Hepatocyte (in vitro differentiated cells): ENCODE measurements at places on chromosomes 7 and 10.

DNA sequence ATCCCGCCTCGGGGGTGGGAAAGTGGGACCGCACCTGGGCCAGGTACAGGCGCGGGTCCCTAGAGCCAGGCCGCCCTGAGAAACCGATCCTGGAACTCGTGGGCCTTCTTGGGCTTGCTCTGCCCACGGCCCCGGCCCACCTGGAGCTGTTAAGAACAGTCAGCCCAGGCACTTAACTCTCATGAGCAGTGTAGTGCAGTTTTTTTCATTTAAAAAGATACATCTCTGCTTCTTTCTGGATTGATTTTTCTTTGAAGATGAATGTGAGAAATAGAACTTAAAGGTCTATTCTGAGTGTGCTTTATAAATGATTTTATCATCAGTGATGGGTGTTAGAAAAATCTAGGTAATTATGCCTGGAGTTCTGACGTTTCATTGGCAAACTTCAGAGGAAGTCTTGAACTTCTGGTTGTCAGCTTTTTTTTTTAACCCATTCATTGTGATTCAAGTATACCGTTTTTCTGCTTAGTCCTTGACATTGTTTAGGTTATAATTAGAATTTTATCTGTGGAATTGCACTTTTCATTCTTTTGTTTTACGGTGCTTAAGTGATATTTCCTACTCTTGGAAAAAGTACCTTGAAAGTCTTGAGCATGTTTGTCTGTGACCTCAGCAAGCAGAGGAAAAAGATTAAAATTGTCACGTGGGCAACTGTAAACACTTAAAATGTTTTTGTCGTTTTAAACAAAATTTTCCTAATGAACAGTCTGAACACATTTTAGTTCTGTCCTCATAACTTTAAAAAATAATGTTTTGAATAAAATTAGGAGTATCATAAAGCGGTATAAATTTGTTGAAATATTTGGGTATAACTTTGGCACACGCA lies 906 bp downstream of the CDK1 start:
- no peak for DNase-seq

- DNase-seq = no peak
Observed at GRCh38 chr7:64494912-64495461, 67.9 kb downstream of the ZNF680 start.

GRCh38 chr10:43985941-43986340 lies 337.3 kb upstream of the ZNF32 start:
- no peak for DNase-seq

DNA sequence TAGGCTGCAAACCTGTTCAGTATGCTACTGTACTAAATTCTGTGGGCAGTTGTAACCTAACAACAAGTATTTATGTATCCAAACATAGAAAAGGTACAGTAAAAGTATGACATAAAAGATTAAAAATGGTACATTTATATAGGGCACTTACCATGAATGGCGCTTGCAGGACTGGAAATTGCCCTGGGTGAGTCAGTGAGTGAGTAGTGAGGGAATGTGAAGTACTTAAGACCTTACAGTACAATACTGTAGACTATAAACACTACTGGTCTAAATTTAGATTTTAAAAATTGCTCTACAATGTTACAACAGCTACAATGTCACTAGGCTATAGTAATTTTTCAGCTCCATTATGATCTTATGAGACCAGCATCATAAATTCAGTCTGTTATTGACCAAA lies 146.0 kb upstream of the GNAI1 start:
- DNase-seq = no peak

GRCh38 chr7:107816011-107816566 lies 13.1 kb upstream of the SLC26A3 start:
- DNase-seq = no peak

DNA sequence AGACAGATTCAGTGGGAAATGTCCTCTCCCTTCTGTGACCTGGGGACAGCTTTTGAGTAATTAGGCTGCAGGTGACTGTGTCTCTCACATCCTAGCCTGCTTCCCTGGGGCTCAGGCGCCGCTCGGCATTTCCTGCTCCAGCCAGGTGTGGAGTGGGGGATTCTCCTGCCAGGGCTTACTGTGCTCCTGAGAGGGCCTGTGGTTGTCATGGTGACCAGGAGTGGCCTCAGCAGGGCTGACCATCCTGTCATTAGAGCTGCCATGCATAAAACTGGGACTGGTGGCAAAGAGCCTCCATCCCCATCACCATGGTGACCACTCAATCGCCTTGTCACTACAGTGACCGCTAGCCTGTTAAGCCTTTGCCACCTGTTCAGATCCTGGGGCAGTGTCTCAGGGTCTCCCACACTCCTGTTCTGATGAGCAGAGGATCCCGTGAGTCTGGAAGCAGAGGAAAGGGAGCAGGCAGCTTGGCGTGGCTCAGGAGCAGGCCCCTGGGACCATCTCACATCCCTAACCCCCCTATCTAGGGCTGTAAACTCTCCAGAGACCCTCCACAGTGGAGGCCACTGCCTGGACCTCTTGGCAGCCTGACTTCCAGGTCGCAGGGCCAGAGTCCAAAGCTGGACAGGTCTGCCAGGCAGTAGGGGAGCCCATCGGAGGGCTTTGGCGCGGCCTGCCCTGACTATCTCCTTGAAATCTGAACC lies at the start of gene GCK:
Gene GCK, minus strand, starts transcription at position 154 of the 707 bp plus-strand sequence. CDS start 486 bp downstream, outside the sequence.
- DNase-seq = no peak

- no peak for DNase-seq
Observed at GRCh38 chr10:63227207-63227895, 94.2 kb downstream of the NRBF2 start.
